ENCODE measurements at places on chromosomes 3 and 15.

DNA sequence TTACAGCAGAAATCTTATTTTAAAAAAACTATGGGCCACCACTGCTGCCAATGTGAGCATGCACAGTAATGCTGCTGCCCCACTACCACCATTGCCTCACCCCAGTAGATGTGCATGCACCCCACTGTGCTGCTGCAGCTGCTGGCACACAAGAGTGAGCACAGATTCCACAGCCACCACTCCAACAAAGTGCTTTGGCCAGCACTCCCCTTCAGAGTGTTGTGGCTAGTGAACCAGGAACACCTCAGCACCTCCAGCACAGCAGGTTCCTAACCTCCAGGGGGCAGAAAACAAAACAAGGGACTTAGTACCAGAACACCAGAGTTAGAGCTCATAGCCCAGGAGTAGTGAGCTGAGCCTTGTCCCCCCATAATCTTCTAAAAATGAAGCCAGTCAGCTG, 629.6 kb downstream of the PYDC2 start:
- H3K36me3 ChIP-seq = peaks cover 6% of the 10 kb centered on the region
- peak overlapping the region; percentile 7 for H3K4me3 ChIP-seq
- H3K27me3 ChIP-seq = no peaks in the 10 kb centered on the region
- H3K4me1 ChIP-seq = peaks cover 41% of the 10 kb centered on the region
- no peak for DNase-seq

DNA sequence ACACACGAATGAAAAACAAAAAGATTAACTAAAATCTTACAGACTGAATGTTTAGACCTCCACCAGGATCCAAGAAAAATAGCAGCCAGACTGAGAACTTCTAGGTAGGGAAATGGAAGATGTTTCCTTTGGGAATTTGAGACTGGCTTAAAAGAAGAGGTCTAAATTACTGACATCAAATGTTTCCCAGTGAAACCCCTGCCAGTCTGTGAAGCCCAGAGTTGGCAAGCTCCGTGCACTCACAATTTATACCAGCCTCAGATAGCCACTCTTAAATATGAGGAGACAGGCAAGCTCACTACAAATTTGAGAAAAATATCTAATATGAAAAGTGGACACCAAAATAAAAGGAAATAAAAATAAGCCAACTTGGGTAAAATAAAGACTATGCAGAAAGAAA, 700.5 kb upstream of the ZNF385D start:
- peaks cover 11% of the 10 kb centered on the region for H3K4me1 ChIP-seq
- peaks cover 2% of the 10 kb centered on the region for H3K27me3 ChIP-seq
- no peak overlapping the region for H3K27ac ChIP-seq
- no peak overlapping the region for H3K4me3 ChIP-seq
- no peak for DNase-seq

GRCh38 chr3:30760040-30760695, 134.3 kb downstream of the GADL1 start:
- H3K36me3 ChIP-seq = no peaks in the 10 kb centered on the region
- DNase-seq = no peak
- no peak overlapping the region for H3K4me3 ChIP-seq
- no peaks in the 10 kb centered on the region for H3K4me1 ChIP-seq

DNA sequence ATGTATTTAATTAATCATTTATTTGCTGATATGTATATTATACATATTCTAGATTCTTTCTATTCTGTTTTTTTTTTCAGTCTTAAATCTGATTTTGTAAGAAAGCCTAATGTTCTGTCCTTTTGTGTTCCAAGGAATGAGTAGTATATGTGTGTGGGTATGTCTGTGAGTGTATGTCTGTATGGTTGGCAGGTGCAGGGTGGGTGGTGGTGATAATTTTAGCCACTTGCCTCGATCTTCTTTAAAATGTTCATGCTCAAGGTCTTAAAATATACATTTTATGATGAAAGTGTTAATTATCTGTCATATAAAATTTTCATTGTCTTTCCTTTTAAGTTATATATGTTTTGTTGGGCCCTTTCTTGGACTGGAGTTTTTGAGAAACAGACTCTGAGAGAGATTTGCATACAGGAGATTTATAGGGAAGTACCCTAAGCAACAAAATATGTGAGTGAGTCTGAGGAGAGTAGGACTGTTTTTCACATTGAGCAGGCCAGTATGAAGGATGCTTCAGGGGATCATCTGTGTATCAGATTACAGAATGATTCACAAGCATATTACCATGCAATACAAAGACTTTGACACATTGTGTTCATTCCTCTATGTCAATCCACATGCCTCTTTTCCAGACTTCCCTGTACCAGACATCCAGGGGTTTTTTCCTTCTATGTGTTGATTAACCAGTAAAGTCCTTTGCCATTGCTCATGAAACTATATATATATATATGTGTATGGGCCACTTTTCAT, 211.0 kb upstream of the DPPA4 start:
- H3K36me3 ChIP-seq = no peaks in the 10 kb centered on the region
- H3K4me1 ChIP-seq = no peaks in the 10 kb centered on the region
- H3K4me3 ChIP-seq = no peak overlapping the region
- H3K27me3 ChIP-seq = peaks cover 2% of the 10 kb centered on the region

GRCh38 chr3:8518138-8518537, 16.5 kb downstream of the LMCD1 start:
- no peak for DNase-seq
- H3K4me1 ChIP-seq = peaks cover 98% of the 10 kb centered on the region
- no peaks in the 10 kb centered on the region for H3K27me3 ChIP-seq
- H3K27ac ChIP-seq = peak overlapping the region; percentile 91
- peaks cover 59% of the 10 kb centered on the region for H3K36me3 ChIP-seq

DNA sequence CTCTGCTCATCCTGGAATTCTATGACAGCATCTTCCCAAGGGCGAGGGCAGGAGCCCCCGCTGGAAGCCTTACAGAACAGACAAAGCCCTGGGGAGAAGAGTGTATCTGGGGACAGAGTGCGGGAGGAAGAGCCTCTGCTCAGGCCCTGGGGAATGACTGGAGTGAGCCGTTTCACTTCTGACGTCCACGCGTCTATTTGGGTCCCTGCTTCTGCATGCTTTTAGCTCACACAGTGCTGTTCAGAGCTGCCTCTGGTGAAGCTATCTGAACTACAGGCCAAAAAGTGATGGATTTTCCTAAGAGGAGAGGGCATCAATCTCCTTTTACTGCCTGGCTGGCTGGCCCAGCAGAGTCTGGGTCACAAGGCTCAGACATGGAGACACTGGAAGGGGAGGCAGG, 311.8 kb downstream of the NTRK3 start:
- peaks cover 5% of the 10 kb centered on the region for H3K27me3 ChIP-seq
- H3K36me3 ChIP-seq = no peaks in the 10 kb centered on the region
- no peak for DNase-seq
- H3K27ac ChIP-seq = no peak overlapping the region
- H3K4me1 ChIP-seq = no peaks in the 10 kb centered on the region
- H3K4me3 ChIP-seq = no peak overlapping the region

DNA sequence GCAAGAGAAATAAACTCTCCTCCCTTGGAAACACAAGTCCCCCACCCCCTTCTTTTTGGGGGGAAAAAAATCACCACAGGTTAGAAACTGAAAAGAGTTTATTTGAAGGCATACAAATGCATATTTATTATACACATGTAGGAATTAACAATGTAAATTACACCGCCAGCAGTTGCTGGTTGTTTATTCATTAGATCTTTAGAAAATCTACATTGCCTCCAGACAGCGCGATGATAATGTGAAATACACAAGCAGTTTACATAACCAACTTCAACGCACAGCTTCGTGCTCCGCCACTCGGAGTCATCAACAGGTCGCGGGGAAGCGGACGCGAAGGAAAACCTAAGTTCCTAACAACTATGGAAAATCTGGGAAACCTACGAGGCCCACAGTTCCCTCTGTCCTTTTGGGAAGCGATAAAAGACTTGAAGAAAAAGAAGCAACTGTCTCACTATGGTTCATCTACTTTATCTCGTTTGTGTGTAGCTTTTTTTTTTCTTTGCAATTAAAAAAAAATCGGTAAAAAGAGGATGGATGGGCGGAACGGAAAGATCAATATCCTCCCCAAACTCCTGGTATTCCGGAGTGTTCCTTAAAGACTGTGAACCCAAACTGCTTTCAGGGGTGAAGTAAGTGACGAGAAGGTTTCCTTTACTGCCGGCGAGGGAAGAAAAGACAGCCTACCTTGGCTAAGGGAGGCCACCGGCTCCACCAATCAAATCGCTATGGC, 8.4 kb upstream of the FOXB1 start:
- H3K36me3 ChIP-seq = peaks cover 1% of the 10 kb centered on the region
- peaks cover 3% of the 10 kb centered on the region for H3K4me1 ChIP-seq
- no peak overlapping the region for H3K27ac ChIP-seq
- no peak for DNase-seq

DNA sequence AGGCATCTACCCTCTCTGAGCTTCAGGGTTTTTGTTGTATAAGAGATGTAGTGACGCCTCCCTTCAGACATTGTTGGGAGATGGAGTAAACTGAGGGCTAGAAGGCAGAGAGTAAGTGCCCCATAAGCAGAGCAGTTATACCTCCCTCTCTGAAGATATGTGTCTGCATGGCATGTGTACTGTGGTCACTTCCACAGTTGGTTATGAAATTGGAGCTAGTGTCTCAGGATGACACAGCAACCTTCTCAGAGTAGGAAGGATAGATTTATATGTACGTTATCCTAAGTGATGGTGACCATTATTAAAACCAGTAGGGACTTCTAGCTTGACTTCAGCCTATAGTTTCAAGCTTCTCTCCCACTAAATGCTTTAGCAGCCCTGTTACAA, 17.9 kb downstream of the PXK start:
- peak overlapping the region; percentile 13 for H3K27ac ChIP-seq
- H3K4me1 ChIP-seq = peaks cover 21% of the 10 kb centered on the region
- H3K4me3 ChIP-seq = no peak overlapping the region
- no peak for DNase-seq
- H3K27me3 ChIP-seq = no peaks in the 10 kb centered on the region
- H3K36me3 ChIP-seq = peaks cover 4% of the 10 kb centered on the region

DNA sequence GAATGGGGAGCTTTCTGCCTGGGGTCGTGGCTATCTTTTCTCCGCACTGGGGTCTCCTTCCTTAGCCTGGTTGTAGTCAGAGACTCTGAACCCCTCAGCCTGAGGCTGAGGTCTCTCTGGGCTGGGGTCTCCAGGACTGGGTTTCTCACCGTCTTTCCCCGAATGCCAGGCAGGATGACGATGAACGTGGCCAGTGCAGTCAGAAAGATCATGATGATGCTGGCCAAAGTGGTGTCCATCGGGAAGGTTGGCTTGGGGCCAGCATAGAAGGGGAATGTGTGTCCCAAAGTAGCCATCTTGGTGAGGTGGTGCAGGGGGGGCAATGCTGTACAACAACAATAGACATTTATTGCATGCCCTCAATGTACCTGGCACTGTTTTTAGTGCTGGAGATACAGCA, 7.0 kb downstream of the DUOXA1 start:
- no peak overlapping the region for H3K27ac ChIP-seq
- H3K36me3 ChIP-seq = no peaks in the 10 kb centered on the region
- H3K4me3 ChIP-seq = no peak overlapping the region
- peaks cover 14% of the 10 kb centered on the region for H3K4me1 ChIP-seq
- peaks cover 33% of the 10 kb centered on the region for H3K27me3 ChIP-seq

DNA sequence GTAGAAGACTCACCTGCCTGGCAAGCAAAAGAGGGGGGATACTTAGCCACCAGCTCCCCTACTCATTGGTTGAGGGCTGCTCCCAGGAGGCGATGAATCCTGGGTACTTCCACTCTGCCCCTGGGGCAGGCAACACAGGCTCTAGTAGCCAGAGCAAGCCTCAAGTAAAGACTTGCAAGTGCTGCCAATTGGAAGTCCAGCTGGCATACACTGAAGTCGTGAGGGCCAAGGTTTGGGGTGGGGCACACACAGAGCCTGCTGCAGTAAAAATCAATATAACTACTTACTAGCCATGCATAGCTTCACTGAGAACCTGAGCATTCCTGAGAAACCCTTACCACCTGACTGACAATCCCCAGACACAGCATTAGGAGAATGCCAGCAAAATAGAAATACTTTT, 123.0 kb upstream of the EIF1B start:
- no peaks in the 10 kb centered on the region for H3K36me3 ChIP-seq
- DNase-seq = no peak
- H3K27ac ChIP-seq = no peak overlapping the region
- peaks cover 22% of the 10 kb centered on the region for H3K27me3 ChIP-seq
- H3K4me1 ChIP-seq = no peaks in the 10 kb centered on the region

DNA sequence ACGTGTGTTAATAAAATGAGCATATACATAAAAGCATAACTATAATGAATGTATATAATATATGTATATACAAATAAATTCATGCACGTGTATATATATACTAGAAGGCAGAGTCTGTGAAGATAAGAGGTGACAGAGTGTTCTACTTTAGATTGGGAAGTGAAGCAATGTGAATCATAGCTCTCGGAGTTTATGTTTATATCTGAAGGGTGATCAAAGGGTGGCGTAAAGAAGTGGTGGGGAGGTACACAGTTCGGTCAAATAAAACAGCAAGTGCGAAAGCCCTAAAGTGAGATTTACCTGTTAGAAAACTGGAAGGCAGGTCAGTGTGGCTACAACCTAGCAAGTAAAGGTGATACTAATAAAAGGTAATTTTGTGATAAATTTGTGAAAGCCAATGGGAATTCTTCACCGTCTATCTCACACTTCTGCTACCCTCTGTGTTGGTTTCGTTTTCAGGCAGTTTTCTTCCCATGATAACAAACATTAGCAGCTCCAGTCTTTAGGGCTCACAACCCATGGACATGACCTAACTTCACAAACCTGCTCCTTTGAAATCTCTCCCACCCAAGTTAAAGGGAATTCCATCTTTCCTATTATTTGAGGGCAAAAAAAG, 46.7 kb upstream of the BCHE start:
- no peak overlapping the region for H3K4me3 ChIP-seq
- H3K4me1 ChIP-seq = no peaks in the 10 kb centered on the region
- no peak for DNase-seq
- no peak overlapping the region for H3K27ac ChIP-seq
- no peaks in the 10 kb centered on the region for H3K36me3 ChIP-seq

DNA sequence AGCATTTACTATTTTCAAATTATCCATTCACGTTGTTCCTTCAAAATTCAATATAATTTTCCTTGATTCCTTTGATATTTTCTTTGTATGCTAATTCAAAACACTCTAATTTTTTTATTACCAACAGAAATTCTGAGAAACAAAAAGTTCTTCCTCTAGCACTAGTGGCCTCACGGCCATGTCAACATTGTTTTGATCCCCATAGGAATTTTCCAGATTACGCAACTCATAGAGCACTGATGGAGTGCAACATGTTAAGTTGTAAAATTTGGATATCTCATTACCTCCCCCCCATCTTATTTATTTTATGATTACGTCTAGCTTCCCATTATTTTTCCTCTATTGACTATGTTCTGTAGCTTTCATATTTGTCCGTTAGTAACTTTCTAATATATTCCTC, 745.3 kb downstream of the TUSC7 start:
- DNase-seq = no peak
- no peaks in the 10 kb centered on the region for H3K36me3 ChIP-seq
- H3K4me1 ChIP-seq = no peaks in the 10 kb centered on the region
- H3K27ac ChIP-seq = no peak overlapping the region
- no peaks in the 10 kb centered on the region for H3K27me3 ChIP-seq

GRCh38 chr3:75012791-75013331, 398.4 kb upstream of the CNTN3 start:
- no peak for DNase-seq
- H3K27me3 ChIP-seq = peaks cover 14% of the 10 kb centered on the region
- H3K4me3 ChIP-seq = no peak overlapping the region
- H3K36me3 ChIP-seq = no peaks in the 10 kb centered on the region
- no peaks in the 10 kb centered on the region for H3K4me1 ChIP-seq

GRCh38 chr3:120393243-120393642, 44.1 kb upstream of the LRRC58 start:
- no peaks in the 10 kb centered on the region for H3K4me1 ChIP-seq
- no peak overlapping the region for H3K4me3 ChIP-seq
- peaks cover 37% of the 10 kb centered on the region for H3K36me3 ChIP-seq
- no peak for DNase-seq
- H3K27me3 ChIP-seq = no peaks in the 10 kb centered on the region
- no peak overlapping the region for H3K27ac ChIP-seq

GRCh38 chr3:119289404-119289770, 4.8 kb upstream of the ARHGAP31 start:
- H3K4me3 ChIP-seq = no peak overlapping the region
- no peaks in the 10 kb centered on the region for H3K27me3 ChIP-seq
- no peak overlapping the region for H3K27ac ChIP-seq
- peaks cover 14% of the 10 kb centered on the region for H3K4me1 ChIP-seq

Measured in chondrocyte (in vitro differentiated cells).